IPS DF 6.9 (cell line): ENCODE measurements at places on chromosomes 12 and 14.

GRCh38 chr14:62031504-62031903 lies 269.3 kb downstream of the SNAPC1 start:
- DNase-seq: no peak

DNA sequence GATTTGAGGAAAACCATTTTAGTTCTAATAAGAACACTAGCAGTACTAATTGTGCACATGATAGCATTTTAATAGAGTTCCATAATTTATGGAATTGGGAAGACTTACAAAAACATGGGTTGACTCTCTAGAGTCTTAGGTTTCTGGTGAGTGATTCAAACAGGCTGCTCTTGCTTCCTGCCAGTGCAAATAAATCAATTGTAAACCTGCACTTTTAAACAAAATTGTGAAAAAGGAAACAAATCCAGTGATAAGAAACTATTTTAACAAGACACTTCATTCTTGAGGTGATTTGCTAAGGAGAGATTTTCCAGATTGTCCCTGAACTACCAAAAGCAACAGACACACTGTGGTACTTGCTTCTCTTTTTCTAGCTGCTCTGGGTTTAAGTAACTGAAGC lies 112.2 kb downstream of the CACNA1C start:
- no peak for DNase-seq

- no peak for DNase-seq
Measured at GRCh38 chr12:89194683-89195082, 157.6 kb downstream of the DUSP6 start.

DNA sequence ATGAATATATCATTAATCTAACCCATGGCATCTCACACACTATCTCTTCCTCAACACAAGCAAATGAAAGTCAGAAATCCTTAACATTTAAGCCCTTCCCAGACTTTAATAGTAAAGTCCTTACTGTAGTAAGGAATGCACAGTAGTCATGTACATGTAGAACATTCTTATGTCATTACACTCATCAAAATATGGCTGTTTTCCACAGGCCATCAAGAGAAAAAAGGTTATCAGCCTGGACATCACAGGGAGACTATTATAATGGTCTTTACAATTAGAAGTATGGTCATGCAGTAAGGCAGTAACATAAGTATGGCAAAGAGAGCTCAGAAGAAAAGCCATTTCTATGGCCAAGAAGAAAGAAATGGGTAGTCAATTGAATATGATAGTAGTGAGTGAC lies 121.2 kb downstream of the SLC6A15 start:
- DNase-seq: no peak

GRCh38 chr14:95832012-95832411 lies 44.6 kb upstream of the TUNAR start:
- DNase-seq: no peak

GRCh38 chr14:25006961-25007795 lies 42.8 kb downstream of the STXBP6 start:
- no peak for DNase-seq

GRCh38 chr12:6532927-6533652 lies 1.2 kb upstream of the GAPDH start:
- no peak for DNase-seq

- DNase-seq: no peak
Measured at GRCh38 chr14:55710506-55711041, 130.6 kb downstream of the KTN1 start.

DNA sequence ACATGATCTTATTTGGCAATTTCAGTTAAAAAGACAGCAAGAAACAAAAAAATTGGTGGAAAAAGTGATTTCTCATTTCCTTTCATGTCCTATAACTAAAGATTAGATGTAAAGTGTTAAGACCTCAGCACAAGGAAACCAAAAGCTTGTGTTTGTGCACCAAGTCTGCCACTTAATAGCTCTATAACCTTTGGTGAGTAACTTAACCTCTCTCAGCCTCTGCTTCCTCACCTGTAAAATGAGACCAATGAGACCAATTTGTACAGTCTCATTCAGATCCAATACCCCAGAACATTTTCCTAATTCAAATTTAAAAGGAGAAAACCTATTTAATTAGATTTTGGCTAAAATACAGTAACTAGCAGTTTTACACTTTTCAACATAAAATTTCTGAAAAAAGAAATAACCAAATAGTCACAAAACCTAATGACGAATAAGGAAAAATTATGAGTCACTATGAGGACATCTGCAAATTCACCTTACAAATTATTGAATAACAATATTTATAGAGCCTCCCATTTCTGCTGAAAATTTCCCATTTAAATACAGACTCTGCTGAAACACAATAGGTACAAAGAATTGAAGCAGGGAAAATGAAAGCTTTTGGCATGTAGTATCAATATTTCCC lies 71.1 kb downstream of the EPS8 start:
- DNase-seq: no peak

- no peak for DNase-seq
Measured at GRCh38 chr14:105562713-105563346, 36.4 kb downstream of the TMEM121 start.

- no peak for DNase-seq
Measured at GRCh38 chr12:48071808-48072207, 34.1 kb downstream of the SENP1 start.

GRCh38 chr14:103510724-103511693 lies 11.6 kb downstream of the CKB start:
- no peak for DNase-seq

DNA sequence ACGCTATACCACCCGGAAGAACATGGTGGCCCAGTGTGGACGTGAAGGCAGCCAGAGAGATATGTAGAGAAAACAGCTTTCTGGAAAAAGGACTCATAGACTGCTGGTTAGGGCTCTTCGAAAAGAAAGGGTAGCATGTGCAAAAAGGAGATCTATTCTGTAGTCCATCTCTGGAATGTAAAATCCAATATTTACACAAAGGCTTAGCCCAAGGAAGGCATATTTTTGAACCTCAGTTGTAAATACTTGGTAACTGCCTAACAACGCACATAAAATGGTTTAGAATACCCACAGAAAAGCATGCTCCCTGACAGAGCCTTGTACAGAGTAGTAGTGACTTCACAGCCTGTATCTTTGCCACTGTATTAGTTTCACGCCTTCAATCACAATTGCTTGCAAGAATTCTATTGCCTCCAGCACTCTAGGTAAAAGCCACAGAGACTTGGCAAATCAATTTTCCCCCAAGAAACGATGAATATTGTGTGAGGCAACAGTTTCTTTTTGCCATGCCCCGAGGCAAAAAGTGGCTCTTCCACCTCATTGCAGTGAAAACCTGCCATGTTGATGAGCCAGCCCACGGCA lies 59.2 kb downstream of the TRIM9 start:
- no peak for DNase-seq

DNA sequence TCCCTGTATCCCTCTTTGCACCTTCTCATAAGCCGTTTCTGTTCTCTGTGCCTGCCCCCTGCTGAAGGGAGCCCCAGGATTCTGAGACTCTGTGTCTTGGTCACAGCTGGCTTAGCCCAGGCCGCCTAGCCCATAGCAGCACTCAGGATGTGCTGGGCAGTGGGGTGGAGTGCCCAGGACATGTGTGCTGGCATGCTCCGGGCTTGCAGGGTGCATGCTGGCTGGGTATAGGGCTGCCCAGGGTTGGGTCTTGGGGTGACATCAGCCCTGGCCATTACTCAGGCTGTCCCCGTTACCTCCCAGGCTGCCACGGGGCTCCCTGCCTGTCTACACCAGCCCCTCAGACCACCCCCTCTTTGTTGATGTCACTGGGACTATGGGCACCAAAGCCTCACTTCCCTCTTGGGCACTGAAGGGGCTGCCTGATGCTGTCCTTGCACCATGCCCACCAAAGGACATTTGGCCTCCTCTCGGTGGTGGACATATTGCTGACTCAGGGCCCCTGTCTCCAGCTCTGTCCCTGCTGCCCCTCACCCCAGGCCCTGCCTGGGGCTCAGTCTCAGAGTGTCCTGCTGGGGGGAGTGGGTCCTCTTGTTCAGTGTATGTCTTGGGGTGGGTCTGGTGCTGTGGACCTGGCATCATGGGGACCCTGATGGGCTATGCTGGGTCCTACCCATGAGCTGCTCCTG lies 2.4 kb downstream of the CEP170B start:
- DNase-seq: no peak

DNA sequence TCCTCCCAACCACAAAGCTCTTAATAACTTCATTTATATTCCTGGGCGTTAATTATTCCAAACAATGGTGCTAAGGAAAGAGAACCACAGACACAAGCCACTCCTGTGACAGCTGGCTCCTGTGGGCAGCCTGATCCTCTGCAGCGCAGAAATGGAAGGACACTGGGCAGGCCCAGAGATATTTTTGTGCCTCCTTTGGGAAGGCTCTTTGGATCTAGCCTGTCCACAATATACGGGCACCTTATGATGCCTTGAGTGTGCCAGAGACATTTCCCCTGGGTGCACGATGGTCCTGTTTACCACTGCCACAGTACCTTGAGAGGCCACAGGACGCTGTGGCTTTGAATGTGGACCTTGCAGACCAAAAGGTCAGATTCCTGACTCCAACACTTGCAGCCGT lies 2.1 kb downstream of the ASB2 start:
- DNase-seq: no peak

DNA sequence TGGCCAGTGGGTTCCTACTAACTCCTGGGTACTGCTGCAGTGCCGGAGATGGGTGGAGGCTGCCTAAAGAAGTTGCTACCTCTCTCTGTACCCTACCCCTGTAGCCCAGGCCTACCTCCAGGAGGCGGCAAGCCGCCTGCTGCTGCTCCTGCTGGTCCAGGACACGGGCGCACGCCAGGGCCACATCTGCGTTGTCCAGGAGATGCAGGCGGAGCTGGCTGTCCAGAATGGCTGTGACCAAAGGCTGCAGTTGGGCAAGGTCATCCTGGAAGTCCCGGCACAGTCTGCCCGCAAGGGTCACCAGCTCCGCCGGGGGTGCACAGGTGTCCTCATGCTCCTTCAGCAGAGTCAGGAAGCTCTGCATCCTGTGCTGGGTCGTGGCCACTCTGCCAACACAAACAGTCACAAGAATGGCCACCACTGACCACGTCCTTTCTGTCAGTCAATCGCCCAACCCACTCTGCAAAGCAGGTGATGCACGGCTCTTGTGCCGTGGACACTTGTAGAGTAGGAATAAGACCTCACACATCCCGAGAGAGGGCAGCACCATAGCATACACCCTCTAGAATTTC lies 1.6 kb downstream of the ANHX start:
- DNase-seq: no peak

GRCh38 chr14:40248671-40249070 lies 816.4 kb upstream of the FBXO33 start:
- DNase-seq: no peak

DNA sequence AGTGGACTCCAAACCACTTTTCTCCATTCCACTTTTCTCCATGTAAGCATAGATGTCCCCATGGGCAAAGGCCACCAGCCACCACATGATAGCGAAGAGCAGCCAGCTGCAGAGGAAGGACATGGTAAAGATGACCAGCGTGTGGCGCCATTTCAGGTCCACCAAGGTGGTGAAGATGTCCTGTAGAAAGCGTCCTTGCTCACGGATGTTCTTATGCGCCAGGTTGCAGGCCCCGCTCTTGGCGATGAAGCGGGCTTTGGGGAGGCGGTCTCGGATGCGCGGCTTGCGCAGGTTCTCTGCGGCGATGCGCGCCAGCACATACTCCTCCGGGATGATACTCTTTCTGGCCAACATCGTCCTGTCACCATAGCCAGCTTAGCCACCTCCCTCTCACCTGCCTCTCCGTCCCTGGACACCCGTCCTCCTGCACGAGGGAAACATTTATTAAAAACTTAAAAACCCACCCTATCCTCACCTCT lies 1.2 kb downstream of the KCNJ8 start:
- peak; percentile 71 for DNase-seq

- DNase-seq: no peak
Measured at GRCh38 chr12:66600903-66601302, 78.0 kb downstream of the GRIP1 start.

- DNase-seq: no peak
Measured at GRCh38 chr12:116019415-116019814, 258.1 kb downstream of the MED13L start.

GRCh38 chr12:90925562-90925961 lies 29.4 kb downstream of the CCER1 start:
- no peak for DNase-seq

DNA sequence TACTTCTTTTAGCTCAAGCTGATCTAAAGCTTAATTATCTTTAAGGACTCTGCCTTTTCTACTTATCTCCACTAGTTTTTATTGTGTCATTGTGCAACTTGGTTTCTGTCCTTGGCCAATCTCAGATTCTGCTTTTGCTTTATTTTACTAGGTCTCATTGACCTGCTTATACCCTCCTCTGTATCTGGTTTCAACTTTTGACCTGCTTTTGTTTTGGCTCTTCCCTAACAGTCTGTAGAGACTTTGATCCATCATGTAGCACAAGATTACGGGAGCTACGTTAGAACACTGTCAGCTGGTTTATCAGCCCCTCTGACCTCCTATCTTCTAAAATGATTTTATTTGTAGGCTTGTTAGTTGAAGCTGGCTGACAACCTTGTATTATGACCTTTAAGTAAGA lies 43.6 kb downstream of the ZCRB1 start:
- no peak for DNase-seq

DNA sequence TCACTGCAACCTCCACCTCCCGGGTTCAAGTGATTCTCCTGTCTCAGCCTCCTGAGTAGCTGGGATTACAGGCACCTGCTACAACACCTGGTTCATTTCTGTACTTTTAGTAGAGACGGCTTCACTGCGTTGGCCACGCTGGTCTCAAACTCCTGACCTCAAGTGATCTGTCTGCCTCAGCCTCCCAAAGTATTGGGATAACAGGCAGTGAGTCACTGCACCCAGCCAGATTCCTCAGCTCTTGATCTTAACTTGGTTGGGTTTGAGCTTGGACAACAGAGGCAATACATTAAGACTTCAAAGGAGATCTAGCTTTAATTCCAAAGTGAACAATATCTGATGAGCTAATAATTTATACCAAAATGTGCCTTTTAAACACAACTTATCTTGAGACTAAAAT lies 5.6 kb downstream of the DAZAP2 start:
- no peak for DNase-seq

- no peak for DNase-seq
Measured at GRCh38 chr12:27333403-27334009, 870 bp downstream of the BMAL2 start.

DNA sequence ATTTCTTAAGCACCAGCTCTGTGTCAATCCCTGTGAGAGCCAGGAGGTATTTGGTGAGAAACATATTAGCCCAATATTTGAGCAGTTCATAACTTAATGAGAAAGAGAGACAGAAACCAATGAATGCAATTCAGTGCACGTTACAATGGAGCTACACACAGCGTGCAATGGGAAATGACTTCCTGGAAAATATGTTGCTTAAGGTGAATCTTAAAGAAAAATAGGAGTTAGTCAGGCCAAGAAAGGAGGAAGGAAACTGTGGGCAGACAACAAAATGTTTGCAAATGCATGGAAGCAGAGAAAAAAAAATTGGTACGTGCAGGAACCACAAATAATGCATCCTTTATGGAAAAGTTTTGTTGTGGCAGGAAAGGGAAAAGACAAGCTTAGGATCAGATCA lies 481.7 kb downstream of the BCAT1 start:
- DNase-seq: no peak

GRCh38 chr14:72554401-72554800 lies 339.5 kb downstream of the DPF3 start:
- DNase-seq: no peak

DNA sequence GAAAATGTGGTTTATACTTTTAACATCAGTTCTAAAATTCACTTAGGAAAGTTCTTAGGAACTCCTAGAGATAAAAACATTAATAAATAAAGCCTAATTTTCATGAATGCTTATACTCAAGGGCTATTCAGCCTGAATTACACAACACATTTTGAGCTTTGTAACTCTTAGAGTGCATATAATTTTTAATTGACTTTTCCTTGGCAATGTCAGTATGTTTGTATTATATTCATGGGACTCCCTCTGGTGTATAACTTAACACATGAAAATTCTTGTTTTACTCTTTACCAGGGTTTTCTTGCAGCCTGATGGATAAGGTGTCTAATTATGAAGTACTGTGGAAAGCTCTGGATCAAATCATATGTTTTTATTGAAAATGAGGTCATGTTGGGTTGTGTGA lies 150.6 kb upstream of the HMGA2 start:
- no peak for DNase-seq
